ENCODE measurements at places on chromosomes 1 and 21. TPM values are rescaled to one million over a fixed set of nuclear protein-coding genes. Genes with fewer than 3 reads are reported as not detected.

Gene OR2T33
- not detected for total RNA-seq

Gene SIM2
- 0.38 TPM for total RNA-seq

Gene FAM72B
- total RNA-seq: 2.0 TPM

Gene E2F2
- 7.8 TPM for total RNA-seq

Gene FCER1A
- not detected for total RNA-seq

Gene STIL
- total RNA-seq: 14.8 TPM

Gene KCNJ15
- total RNA-seq: 2.2 TPM

Gene CORT
- total RNA-seq: 1.0 TPM

Gene SPRR3
- not detected for total RNA-seq

Gene NECTIN4
- total RNA-seq: 1.9 TPM

Gene RYR2
- 0.19 TPM for total RNA-seq

Gene CD1B
- not detected for total RNA-seq

Gene PIGC
- 28.6 TPM for total RNA-seq

Gene SPRR5
- not detected for total RNA-seq

Gene PGLYRP3
- not detected for total RNA-seq

Gene SDC3
- total RNA-seq: 38.3 TPM

Gene CFAP74
- 0.93 TPM for total RNA-seq

Gene REN
- not detected for total RNA-seq

Gene IRF2BP2
- 214 TPM for total RNA-seq

Gene TTC22
- total RNA-seq: 2.4 TPM

Gene GBP6
- not detected for total RNA-seq

Gene CLEC20A
- total RNA-seq: not detected

Gene MTMR11
- total RNA-seq: 10.6 TPM

Gene OR6K3
- not detected for total RNA-seq

Gene KCNC4
- total RNA-seq: 1.5 TPM

Gene HHIPL2
- total RNA-seq: 0.27 TPM

Gene NBPF6
- not detected for total RNA-seq

Gene ILDR2
- total RNA-seq: 1.7 TPM

Gene FAM167B
- 3.8 TPM for total RNA-seq

Gene RAB3B
- 87.1 TPM for total RNA-seq

Gene HPCAL4
- total RNA-seq: not detected

Gene FCRL3
- not detected for total RNA-seq

Gene GUCA2B
- total RNA-seq: 1.3 TPM

Gene ALDH4A1
- total RNA-seq: 29.3 TPM

Gene HUNK
- 39.5 TPM for total RNA-seq

All from progenitor cell of endocrine pancreas (in vitro differentiated cells).